Substantia nigra (tissue), 51 donors: ENCODE measurements at places on chromosomes 7 and 10.

DNA sequence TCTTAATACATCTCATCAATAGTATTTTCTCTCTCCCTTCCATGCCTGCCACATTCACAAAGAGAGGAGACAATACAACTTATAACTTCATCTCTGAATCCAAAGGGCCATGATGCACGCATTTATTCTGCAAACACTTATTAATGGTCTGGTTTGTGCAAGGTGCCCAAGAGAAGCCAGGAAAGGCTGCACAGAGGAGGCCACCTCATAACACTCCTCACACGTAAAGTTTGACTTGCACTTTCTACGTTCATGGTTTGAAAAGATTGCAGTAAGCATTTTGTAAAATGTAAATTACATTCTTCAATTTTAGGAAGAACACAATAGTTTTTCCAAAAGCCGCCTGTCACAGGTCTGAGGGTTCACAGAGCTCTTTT lies 1.2 kb upstream of the PALS2 start:
- no peak for DNase-seq

GRCh38 chr10:74934100-74934812 lies 107.9 kb downstream of the KAT6B start:
- no peak for DNase-seq

- no peak for DNase-seq
These were observed 80.1 kb upstream of the PRSS1 start for GRCh38 chr7:142669074-142669654.

DNA sequence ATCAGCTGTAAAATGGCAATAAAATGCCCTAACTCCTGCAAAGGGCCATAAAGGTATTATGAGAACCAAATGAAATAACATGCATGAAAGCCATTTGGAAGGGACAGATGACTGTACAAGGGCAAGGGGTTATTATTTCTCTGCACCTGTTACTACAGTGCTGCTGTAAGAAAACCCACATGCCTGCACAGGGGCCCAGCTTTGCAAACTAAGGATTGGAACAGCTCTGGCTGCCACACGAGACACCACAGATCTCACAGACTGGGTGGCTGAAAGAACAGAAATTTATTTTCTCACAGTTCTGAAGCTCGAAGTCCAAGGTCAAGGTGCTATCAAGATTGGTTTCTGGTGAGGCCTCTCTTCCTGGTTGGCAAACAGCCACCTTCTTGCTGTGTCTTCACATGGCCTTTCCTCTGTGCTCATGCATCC lies 409.0 kb upstream of the NRP1 start:
- DNase-seq, result no peak

- no peak for DNase-seq
These were observed 80.9 kb upstream of the VWC2 start for GRCh38 chr7:49692516-49692915.

DNA sequence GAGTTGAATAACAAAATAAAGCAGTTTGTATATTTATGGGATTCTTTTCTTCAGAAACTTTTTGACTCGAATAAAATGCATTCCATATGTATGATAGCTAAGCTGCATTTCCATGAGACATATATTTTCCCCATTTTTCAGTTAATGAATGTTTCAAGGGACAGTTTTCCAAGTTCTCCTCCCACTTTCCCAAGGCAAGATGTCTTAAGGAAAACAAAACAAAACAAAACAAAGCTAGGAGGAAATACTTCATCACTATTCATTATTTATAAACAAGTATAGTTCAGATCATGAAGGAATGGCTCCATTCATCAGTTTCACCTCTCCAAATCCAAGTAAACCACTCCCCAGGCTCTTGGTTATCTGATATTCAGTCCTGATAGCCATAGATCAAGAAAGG lies 261.0 kb downstream of the WDR11 start:
- DNase-seq, result no peak

GRCh38 chr10:7121154-7121797 lies 289.6 kb downstream of the SFMBT2 start:
- peak; percentile 42 for DNase-seq

- no peak for DNase-seq
These were observed 17.3 kb downstream of the CAMK2B start for GRCh38 chr7:44307905-44308595.

- DNase-seq, result no peak
These were observed 2.5 kb upstream of the LAMB4 start for GRCh38 chr7:108132551-108133265.

DNA sequence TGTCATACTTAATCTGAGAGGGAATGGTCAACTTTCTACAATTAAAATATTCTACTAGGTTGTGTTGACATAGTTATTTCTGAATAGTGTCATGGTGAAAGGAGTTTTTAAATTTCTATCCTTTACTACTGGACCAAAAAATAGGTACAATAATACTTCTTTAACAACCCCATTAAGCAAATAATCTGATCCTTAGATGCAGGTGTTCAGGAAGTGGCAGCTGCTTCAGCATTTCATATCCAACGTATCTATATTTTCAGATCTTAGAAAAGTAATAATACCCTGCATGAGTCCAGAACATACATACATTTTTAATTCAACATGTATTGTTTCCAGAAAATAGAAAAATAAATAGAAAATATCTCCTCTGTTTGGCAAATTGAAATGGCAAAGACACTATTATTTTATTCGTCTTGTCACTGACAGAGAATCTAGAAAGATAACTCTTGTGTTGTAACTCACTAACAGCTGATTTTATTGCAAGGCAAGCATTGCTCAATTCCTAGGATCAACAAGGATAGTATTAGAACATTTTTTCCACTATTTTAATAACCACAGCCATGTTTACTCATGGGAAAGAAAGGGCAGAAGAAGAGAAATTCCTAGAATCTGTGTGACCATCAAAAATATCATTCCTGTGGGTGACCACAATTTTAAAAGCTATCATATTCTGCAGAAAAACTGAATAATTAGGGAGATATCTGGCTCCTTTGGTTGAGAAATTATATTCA lies 159.3 kb upstream of the CNTNAP2 start:
- DNase-seq, result no peak

- DNase-seq, result no peak
These were observed 236.3 kb downstream of the KLF6 start for GRCh38 chr10:3548702-3549101.

DNA sequence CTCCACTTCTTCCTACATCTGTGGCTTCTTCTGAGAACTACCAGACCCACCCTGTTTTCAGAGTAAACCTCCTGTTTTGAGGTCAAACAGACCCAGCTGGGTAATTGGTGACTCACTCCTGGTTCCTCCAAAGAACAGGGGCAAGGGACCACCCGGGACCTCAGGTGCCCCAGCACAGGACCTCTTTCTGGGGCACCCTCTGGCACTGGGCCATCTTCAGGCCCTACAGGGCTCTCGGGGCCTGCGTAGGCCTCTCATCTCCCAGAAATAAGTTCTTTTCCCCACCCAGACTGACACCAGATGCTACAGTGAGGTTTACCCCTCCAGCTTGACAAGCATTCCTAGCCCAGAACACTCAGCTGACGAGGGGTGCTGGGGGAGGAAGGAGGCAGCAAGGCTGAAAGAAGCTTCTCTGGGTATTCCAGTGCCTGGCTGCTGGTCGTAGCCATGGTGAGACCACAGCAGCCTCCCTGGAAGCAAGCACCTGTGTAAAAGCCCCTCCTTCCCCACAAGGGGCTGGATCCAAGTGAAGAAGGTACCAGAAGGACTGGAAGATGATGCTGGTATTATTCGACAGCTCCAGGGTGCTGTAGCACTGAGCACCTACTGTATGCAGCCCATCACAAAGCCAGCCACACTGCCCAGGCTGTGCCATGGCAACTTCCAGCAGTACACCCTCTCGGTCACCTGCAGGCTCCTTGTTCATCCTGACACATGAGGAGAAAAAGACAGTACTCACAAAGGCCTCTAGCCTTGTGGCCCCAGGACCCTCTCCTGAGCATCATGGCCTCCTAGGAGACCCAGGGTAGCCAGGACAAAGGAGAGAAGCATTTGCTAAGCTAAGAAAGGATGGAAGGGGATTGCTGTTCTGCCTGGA lies 47.4 kb downstream of the ALOX5 start:
- DNase-seq, result no peak

- no peak for DNase-seq
These were observed 78.2 kb downstream of the NT5C2 start for GRCh38 chr10:103114876-103115275.

DNA sequence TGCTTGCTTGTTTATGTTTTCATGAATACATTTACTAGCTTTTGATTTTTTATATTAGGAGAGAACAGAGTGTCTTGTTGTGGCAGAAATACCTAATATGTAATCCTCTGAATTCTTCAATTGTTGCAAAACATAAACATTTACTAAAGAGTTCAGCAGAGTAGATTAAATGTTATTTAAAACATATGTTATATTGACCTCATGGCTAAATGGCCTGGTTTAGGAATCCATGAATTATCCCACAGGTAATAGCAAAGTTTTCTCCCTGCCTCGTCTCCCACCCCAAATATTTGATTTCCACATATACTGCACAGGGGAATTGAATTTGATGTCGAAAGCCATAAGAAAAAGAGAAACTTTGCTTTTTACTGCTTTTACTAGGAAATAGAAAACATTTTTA lies 111.8 kb downstream of the ADK start:
- DNase-seq, result no peak

GRCh38 chr7:151552352-151553028 lies 32.8 kb upstream of the RHEB start:
- no peak for DNase-seq

DNA sequence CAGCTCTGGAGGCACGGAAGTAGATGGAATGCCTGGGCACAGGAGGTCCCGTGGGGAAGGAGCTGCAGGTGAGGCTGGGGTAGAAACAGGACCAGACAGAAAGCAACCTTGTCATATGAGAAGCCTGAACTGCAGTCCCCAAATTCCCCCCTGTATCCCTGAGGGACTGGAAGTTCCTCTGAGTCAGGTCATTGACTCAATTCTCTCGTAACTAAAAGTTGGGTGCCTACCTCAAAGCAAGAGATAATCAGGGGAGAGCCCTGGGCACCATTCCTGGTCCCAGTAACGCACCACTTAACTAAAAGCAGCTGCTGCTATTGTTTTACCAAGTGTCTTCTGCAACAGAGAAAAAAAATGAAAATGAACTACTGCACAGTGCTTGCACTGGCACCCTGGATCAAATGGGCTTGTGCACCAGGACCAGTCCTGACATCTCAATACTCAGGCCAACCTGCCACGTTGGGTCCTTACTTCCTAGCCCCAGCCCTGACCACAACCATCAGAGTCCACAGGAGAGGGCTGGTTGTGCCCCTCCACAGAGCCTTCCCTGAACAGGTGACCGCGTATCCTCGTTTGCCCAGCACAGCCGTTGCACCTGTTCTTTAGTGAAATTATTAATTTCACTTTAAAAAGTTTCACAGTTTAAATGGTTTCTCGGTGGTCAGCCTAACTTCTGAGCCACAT lies 79.3 kb downstream of the GRID1 start:
- DNase-seq, result no peak

DNA sequence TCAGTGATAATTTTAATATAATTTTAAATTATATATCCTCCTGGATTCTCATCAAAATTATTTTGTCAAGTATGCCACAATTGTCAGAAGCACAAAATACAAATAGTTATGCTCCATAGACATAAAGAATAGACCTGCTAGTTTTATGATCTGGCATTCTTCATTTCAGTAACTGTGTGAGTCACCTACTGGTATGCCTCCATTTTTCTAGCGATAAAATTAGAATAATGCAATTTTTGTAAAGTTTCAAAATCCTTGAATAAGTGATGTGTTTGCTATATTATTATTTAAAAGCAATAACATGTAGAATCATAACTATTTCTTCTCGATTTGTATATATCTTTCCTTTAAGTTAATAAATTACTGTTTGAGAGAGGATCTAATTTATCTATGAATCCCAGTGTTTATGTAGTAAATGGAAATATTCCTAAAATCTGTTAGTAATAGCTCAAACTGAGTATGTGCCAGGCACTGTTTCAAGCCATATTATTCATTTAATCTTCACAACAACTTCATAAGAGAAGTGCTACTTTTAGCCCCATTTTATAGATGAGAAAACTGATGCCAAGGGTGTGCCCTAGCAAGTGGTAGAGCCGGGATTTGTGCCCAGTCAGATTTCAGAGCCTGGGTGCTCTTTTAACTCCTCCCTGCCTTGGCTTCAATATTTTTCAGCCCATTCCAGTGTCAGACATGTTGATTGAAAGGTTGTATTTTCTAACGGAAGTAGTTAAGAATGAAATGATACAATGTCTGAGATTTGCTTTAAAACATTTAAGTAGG lies 38.4 kb downstream of the NET1 start:
- DNase-seq, result no peak

GRCh38 chr10:115082506-115082905 lies 10.7 kb upstream of the ATRNL1 start:
- DNase-seq, result no peak
